Breast epithelium (tissue), 4 donors: ENCODE measurements at places on chromosomes 4 and X. TPM values are rescaled to one million over a fixed set of nuclear protein-coding genes. Genes with fewer than 3 reads are reported as not detected.

Gene TEX11
- not detected for total RNA-seq

Gene SLC6A14
- total RNA-seq = not detected

Gene EMCN
- total RNA-seq = 27.5 TPM

Gene LRPAP1
- total RNA-seq = 104 TPM

Gene GAGE12H
- not detected for total RNA-seq

Gene MAGEA8
- total RNA-seq = not detected

Gene DRP2
- total RNA-seq = under 0.01 TPM

Gene MAML3
- 11.1 TPM for total RNA-seq

Gene TSPAN7
- total RNA-seq = 15.5 TPM

Gene DCAF4L1
- total RNA-seq = 0.29 TPM

Gene SGMS2
- total RNA-seq = 47.2 TPM

Gene PABPC1L2B
- not detected for total RNA-seq

Gene PWWP3B
- 13.9 TPM for total RNA-seq
